NCI-H2081 treated with DMSO at 0.1 percent for 48 hours (cell line): ENCODE measurements at places on chromosomes 1 and 21.

- DNase-seq = no peak
Observed at GRCh38 chr21:45997205-45997494, 15.6 kb downstream of the COL6A1 start.

GRCh38 chr1:145757420-145757819, 38.1 kb downstream of the CD160 start:
- no peak for DNase-seq

DNA sequence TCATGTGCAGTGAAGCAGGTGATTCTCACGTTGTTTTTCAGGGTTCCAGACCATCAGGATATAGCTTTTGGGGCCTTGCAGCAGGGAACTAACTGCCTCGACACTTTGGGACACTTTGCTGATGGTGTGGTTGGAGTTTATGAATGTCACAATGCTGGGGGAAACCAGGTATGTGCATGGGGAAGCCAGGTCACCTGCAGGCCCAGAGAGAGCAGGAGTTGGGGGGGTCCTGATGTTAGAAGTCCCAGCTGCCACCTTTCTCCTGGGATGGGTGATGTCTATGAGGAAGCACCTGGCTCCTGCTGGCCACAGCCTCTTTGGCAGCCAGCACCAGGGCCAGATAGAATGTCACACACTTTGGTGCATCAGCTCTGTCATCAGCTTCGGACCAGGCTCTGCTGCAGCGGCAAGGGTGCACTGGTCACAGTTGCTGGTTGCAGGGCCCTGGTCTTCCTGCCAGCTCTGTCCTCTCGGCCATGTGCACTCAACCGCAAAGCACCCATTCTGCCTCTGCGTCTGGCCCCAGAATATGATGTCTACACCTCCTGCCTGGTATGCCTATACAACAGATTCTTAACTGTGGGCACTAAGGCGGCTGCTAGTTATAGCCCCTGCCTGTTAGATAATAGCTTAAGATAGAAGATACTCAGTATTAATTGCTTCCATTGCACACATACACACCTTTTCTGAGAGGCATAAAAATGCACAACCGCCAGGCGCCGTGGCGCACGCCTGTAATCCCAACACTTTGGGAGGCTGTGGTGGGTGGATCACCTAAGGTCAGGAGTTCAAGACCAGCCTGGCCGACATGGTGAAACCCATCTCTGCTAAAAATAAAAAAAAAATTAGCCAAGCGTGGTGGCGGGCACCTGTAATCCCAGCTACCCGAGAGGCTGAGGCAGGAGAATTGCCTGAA, 160.7 kb downstream of the PGBD5 start:
- DNase-seq = no peak

DNA sequence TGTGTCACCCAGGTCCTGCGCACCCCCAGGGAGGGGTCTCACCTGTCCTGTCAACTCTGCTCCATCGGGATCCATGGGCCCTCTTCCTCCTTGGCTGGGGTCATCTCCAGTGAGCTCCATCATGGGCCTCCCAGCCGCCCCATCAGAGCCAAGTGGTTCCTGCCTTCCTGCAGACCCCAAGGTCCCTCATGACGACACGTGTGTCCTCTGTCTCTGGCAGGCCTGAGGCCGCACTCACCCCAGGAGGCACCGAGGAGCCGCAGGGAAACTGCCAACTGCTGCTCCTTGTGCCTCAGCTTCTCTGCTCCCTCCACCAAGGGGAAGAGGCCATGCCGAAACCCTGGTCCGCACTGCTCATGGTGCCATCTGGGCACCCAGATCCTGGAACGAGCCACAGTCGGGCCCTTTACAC, 46.8 kb downstream of the COL18A1 start:
- no peak for DNase-seq

- no peak for DNase-seq
Observed at GRCh38 chr1:149963358-149963757, 26.7 kb upstream of the MTMR11 start.

GRCh38 chr1:9687120-9687873, 35.8 kb downstream of the PIK3CD start:
- DNase-seq = no peak
